Activated T-helper 1 cell treated with anti-CD3 and anti-CD28 coated beads, Interleukin-12 subunit alpha, Interleukin-12 subunit beta, Interleukin-2, Interleukin-4 antibody, amounts not matched to agents 30 ng/mL and 10 ng/mL and 1 ng/mL, durations not matched to agents 14 hours and 24 hours and 36 hours (primary cell): ENCODE measurements at places on chromosomes 13 and 19. TPM values are rescaled to one million over a fixed set of nuclear protein-coding genes. Genes with fewer than 3 reads are reported as not detected.

Gene LENG9
- 8.4 and 11.5 TPM in 2 replicates for total RNA-seq

Gene MEIOSIN
- total RNA-seq: not detected in 2 replicates

Gene FUT2
- total RNA-seq: not detected in 2 replicates

Gene APOE
- total RNA-seq: 0.41 and 0.42 TPM in 2 replicates

Gene LHFPL6
- 4.2 and 4.8 TPM in 2 replicates for total RNA-seq

Gene C2CD4C
- 0.08 and 0.15 TPM in 2 replicates for total RNA-seq

- H3K27ac ChIP-seq: peak overlapping the region; percentile 94
- no peak for DNase-seq
- peaks cover 66% of the 10 kb centered on the region for H3K36me3 ChIP-seq
- H3K4me1 ChIP-seq: peaks cover 34% of the 10 kb centered on the region
- peak overlapping the region; percentile 98 for H3K4me3 ChIP-seq
- H3K27me3 ChIP-seq: peaks cover 4% of the 10 kb centered on the region
Observed at GRCh38 chr19:49488863-49489537, 1.6 kb downstream of the RPL13A start.

GRCh38 chr13:43266936-43267615 is 243.7 kb downstream of the DNAJC15 start:
- DNase-seq: no peak
- no peaks in the 10 kb centered on the region for H3K36me3 ChIP-seq
- H3K4me3 ChIP-seq: no peak overlapping the region
- H3K4me1 ChIP-seq: no peaks in the 10 kb centered on the region

DNA sequence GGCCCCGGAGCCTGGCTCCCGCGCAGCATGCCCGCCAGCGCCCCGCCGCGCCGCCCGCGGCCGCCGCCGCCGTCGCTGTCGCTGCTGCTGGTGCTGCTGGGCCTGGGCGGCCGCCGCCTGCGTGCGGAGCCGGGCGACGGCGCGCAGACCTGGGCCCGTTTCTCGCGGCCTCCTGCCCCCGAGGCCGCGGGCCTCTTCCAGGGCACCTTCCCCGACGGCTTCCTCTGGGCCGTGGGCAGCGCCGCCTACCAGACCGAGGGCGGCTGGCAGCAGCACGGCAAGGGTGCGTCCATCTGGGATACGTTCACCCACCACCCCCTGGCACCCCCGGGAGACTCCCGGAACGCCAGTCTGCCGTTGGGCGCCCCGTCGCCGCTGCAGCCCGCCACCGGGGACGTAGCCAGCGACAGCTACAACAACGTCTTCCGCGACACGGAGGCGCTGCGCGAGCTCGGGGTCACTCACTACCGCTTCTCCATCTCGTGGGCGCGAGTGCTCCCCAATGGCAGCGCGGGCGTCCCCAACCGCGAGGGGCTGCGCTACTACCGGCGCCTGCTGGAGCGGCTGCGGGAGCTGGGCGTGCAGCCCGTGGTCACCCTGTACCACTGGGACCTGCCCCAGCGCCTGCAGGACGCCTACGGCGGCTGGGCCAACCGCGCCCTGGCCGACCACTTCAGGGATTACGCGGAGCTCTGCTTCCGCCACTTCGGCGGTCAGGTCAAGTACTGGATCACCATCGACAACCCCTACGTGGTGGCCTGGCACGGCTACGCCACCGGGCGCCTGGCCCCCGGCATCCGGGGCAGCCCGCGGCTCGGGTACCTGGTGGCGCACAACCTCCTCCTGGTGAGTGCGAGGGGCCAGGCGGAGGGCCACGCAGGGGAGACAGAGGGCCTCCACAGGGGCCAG is at the start of gene KL:
Gene KL, plus strand, starts transcription at position 10 of the 909 bp plus-strand sequence. Its CDS starts 18 bp downstream, at position 28.
- H3K27me3 ChIP-seq: peaks cover 59% of the 10 kb centered on the region
- H3K4me1 ChIP-seq: peaks cover 21% of the 10 kb centered on the region
- peak within 1 kb of the TSS; percentile 78 for H3K4me3 ChIP-seq
- no peak for DNase-seq

DNA sequence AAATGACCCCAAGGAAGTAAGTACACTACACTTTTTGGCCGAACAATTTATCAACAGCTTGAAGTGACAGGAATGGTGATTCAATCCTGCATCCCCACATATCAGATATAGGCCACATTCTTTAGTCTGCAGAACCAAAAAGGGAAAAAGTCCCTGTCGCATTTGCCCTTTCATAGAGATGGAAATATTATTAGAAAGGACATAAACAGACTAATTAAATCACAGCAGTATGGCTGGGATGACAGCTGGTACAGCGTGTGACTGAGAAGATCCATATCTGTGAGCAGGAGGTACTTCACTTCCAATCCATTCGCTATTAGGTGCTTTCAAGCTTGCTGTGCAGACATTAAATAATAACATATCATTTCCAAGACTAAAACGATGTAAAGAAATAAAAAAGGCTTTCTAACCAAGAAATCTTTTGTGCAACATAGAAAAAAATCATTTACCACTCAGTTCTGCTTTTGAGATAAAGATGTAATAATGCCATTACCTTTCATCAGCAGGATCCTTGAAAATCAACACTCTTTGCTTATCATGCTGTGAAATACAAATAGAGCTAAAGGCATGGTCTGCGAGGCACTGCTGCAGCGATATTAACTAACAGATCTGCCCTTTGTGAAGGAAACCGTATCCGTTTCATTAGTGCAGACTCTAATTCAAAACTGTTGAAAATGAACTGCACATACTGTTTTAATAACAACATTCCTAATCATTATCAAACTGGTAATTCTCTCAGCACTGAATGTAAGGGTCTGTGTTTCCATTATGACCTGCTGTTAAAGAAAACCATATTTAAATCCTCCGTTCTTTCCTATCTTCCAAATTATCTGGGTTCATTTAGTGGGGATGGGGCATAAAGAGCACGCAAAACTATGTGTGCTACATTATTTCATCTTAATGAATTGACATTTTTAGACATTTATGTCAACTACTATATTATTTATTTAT is 245.6 kb downstream of the DACH1 start:
- H3K36me3 ChIP-seq: no peaks in the 10 kb centered on the region
- H3K4me1 ChIP-seq: no peaks in the 10 kb centered on the region
- no peak overlapping the region for H3K27ac ChIP-seq
- no peaks in the 10 kb centered on the region for H3K27me3 ChIP-seq

DNA sequence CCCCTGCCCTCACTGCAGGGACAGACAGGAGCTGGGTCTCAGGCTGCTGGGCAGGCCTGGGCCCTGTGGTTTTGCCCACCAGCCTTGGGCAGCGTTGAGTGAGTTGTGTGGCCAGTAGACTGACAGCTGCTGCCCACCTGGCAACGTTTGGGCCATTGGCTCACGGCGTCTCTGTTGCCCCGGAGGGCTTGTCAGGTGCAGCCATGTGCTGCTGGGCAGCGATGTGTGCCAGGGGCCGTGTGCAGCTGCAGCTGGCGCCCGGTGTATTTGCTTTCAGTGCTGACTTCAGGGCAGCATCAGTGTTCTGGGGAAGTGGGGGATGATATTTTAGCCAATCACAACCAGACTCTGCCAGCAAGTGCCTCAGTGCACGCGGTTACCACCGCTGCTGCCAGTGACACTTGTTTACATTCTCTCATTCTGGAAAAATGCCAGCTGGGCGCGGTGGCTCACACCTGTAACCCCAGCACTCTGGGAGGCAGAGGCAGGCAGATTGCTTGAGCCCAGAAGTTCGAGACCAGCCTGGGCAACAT is 10.6 kb downstream of the FZR1 start:
- DNase-seq: no peak
- H3K4me1 ChIP-seq: peaks cover 9% of the 10 kb centered on the region
- peaks cover 6% of the 10 kb centered on the region for H3K36me3 ChIP-seq
- H3K27me3 ChIP-seq: no peaks in the 10 kb centered on the region

DNA sequence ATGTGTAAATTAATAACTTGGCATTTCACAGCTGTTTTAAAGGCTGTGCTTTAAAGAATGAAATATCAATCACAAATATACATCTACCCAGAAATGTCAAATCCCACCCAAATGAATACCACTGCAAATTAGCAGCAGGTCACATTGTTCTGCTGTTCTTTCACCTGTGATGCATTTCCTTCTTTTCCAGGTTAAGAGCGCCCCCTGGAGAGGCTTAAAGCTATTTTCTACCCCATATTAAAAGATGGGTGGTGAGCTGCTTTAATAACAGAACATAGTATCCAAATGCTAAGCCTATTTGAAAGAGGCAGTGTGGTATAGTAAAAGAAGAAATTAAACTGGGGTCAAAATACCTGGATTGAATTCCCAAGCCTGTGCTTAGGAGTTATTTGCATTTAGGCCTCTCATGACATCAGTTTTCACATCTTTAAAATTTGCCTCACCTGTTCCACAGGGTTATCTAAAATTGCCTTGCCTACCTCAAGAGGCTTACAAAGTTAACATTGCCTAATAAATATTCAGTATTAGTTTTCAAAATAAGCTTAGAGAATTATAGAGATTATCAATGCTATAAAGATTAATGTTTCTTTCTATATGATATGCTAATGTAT is 396.9 kb upstream of the SLITRK5 start:
- no peak overlapping the region for H3K27ac ChIP-seq
- no peaks in the 10 kb centered on the region for H3K27me3 ChIP-seq
- DNase-seq: no peak

- no peak overlapping the region for H3K4me3 ChIP-seq
- H3K4me1 ChIP-seq: no peaks in the 10 kb centered on the region
- H3K27me3 ChIP-seq: no peaks in the 10 kb centered on the region
Observed at GRCh38 chr13:82878536-82878935, 1003.7 kb downstream of the SLITRK1 start.

GRCh38 chr13:26831336-26831908 is 70.8 kb upstream of the GPR12 start:
- no peaks in the 10 kb centered on the region for H3K36me3 ChIP-seq
- DNase-seq: no peak
- no peak overlapping the region for H3K27ac ChIP-seq
- no peak overlapping the region for H3K4me3 ChIP-seq
- no peaks in the 10 kb centered on the region for H3K4me1 ChIP-seq
